ENCODE measurements at places on chromosomes 2 and 18.

GRCh38 chr2:153391131-153391530 is 87.4 kb downstream of the RPRM start:
- no peak for DNase-seq

- DNase-seq, result no peak
Measured at GRCh38 chr18:49817947-49818346, 4.6 kb upstream of the ACAA2 start.

- DNase-seq, result no peak
Measured at GRCh38 chr2:84914334-84914733, 8.9 kb downstream of the TMSB10 start.

DNA sequence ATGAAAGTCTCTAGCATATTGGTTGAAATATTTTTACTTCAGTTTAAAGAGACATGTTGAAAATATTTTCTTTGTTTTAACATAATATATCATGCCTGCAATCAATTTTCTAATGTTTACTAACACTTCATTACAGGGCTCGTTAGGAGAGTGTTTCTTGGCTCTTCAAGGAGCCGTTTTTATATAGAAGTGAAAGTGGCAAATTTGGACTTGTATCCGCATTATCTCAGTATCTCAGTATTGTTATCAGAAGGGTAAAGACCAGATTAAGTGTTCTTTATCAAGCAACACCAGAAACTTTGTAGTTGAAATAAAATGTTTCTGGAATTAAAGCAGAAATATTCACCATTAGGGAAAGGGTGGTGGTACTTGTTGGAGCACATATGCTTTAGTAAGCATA is 97.8 kb downstream of the BABAM2 start:
- no peak for DNase-seq

- no peak for DNase-seq
Measured at GRCh38 chr2:241208058-241208457, 19.6 kb downstream of the ANO7 start.

DNA sequence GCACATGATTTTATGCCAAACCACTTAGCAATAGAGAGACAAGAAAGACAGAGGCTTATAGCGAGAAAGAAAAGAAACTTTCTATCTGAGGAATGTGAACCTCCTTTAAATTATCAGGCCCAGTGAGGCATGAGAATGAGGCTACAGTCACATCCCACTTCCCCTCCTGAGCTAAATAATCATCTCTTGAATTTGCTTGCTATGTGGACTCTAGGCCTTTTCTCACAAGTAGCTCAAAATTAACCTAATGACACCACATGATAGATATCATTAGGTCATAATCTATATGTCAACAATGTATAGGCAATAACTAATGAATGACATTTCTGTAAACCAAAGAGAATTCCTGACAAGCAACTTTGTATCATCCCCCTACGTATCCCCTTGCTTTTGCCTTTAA is 301.5 kb upstream of the MGAT5 start:
- no peak for DNase-seq

- DNase-seq, result peak; percentile 28
Measured at GRCh38 chr18:79068341-79068936, 755 bp upstream of the ATP9B start.

GRCh38 chr2:152456262-152456661 is 121.3 kb downstream of the FMNL2 start:
- no peak for DNase-seq

DNA sequence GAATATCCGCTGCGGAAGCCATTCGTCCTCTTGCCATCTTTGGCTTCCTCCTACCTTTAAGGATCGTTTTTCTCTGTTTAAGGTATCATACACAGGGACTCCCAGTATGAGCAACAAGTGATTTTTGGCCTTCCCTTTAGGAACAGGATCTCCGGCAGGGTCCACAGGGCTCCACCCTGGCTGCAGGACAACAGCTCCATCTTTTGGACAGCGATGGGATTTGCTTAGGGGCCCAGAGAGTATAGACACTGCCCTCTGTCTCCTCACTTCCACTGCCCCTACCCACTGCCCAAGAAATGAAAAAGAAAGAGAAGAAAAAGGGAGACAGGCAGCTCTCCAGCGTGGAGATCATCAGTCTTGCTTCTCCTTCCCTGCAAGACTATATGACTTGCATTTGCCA is 224.5 kb downstream of the UXS1 start:
- no peak for DNase-seq

DNA sequence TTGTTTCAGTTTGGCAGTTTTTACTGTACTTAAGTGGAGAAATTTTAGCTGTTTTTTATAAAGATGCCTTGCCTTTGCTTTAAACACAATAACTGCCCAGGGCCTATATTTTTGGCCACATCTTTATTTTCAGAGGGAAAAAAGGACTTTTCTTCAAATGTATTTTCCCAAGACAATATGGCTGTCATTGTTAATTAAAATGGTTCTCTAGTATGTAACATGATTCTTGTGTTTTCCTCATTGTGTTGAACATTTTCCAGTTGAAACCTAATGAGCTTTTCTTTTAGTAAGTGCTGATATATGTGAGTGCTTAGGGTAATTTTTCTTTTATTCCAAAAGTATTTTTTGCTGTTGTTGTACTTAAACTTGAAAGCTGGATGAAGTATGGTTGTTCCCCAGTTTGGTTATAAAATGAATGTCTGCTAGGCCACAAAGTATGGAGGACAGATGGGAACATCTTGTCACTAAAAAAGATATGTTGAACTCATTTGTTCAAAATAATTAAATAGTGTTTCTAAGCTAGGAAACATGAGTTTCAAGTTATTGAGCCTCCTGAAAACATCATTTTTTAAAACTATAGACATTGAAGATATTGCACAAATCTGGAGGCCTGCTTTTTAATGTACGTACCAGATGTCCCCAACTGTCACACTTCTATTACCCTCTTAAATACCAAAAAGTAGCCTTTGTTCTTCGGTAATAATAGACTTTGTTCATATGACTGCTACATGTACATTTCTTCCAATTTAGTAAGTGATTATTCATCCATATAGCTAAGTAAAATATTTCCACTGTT is 147.5 kb upstream of the DAPL1 start:
- no peak for DNase-seq

GRCh38 chr2:179596018-179596417 is 265.4 kb downstream of the ZNF385B start:
- DNase-seq, result no peak

DNA sequence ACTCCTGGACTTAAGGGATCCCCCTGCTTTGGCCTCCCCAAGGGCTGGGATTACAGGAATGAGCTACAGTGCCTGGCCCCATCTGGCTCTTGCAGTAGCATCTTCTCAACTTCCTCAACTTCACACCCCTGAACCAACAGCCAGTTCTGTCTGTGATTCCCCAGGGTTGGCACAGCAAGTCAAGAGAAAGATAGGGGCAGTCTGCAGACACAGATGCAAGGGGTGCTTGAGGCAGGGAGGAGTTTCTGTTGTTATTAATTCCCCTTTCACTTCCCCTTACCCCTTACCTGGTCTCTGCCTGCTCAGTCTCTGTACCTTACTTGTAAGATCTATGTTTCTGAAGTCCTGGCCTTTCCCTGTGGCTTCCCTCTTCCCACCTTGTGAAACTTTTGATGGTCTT is 54.1 kb upstream of the MEX3C start:
- no peak for DNase-seq
